Coronary artery (tissue), 2 donors: ENCODE measurements at places on chromosomes 12 and 14.

GRCh38 chr12:12899530-12900380 is 8.4 kb downstream of the GPRC5A start:
- no peak for DNase-seq

DNA sequence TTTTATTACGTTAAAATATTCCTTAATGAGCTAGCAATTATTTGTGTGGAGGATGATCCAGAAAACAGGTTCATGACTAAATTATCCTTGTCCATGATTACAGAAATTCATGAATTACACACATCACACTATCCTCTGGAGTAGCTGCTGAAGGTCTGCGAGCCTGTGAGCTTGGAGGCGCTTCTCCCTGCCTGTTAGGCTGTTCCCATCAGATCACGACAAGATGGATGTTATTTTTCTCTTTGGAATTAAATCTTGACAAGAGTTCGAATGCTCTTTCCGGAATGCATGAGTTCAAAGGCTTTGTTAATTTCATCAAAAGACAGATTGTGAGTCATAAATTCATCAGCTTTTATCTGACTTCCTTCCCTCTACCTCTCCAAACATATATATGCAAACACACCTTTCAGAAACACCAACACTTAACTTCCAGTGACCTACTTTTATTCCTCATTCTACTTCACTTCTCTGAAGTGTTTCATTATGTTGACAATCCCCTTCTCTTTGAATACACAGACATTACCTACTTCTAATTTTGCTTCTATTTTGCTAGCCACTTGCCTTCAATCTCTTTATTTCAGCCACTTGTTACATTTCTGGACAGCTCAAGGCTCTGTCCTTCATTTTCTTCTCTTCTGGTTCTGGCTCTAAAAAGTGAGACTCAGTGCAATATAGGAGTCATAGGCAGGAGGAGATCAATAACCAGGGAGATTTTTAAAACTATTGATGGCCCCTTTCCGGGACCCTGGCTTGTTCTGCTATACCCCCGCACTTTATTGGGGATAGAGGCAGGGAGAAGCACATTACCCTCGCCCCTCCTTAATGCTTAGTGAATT is 274.6 kb downstream of the BTG1 start:
- DNase-seq = no peak

DNA sequence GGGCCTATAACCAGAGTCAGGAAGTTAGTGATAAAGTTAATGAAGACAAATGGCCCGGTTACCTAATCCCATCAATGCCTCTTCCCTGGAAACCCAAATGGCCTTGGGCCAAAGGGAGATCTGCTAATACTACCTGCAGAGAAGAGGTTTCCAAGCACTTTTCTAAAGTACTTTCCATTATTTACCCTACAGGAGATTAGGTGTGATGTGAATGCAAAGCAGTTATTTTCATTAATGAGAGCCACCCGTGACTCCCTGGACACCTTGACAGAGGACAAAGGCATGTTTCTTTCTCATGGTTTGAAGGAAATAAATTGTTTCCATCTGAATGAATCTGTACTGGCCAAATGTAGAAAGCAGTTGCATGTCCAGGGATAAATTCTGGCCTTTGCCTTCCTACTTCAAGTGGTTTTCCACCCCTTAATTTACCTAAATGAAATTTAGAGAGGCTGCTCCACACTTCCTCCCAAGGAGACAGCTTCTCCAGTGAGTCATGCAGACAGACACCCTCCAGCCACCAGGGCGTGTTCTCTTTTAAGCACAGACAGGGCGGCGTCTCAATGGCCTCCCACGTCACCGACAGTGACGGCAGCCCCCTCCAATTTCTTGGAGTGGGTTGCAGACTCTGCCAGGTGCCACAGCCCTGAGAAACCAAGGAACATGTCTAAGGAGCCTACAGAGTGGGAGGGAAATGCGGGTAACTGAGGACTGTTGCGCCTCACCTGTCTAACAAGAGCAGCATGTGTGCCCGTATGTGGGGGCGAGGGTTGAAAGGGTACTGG is 43.9 kb upstream of the GNPNAT1 start:
- DNase-seq = no peak

- DNase-seq = no peak
Observed at GRCh38 chr12:2082321-2082720, 29.5 kb downstream of the CACNA1C start.

GRCh38 chr12:82725741-82726140 is 39.0 kb downstream of the TMTC2 start:
- no peak for DNase-seq

DNA sequence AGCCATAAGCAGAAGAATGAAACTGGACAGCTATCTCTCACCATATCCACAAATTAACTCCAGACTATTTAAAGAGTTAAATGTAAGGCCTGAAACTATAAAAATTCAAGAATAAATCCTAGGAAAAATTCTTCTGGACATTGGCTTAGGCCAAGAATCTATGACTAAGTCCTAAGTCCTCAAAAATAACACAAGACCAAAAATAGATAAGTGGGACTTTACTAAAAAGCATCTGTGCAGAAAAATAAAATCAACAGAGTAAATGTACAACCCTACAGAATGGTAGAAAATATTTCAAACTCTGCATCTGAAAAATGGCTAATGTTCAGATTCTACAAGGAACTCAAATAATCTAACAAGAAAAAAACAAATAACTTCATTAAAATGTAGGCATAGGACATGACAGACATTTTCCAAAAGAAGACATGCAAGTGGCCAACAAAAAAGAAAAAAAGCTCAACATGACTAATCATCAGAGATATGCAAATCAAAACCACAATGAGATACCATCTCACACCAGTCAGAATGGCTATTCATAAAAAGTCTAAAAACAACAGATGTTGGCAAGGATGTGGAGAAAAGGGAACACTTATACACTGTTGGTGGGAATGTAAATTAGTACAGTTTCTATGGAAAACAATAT is 61.0 kb upstream of the PPFIA2 start:
- no peak for DNase-seq

DNA sequence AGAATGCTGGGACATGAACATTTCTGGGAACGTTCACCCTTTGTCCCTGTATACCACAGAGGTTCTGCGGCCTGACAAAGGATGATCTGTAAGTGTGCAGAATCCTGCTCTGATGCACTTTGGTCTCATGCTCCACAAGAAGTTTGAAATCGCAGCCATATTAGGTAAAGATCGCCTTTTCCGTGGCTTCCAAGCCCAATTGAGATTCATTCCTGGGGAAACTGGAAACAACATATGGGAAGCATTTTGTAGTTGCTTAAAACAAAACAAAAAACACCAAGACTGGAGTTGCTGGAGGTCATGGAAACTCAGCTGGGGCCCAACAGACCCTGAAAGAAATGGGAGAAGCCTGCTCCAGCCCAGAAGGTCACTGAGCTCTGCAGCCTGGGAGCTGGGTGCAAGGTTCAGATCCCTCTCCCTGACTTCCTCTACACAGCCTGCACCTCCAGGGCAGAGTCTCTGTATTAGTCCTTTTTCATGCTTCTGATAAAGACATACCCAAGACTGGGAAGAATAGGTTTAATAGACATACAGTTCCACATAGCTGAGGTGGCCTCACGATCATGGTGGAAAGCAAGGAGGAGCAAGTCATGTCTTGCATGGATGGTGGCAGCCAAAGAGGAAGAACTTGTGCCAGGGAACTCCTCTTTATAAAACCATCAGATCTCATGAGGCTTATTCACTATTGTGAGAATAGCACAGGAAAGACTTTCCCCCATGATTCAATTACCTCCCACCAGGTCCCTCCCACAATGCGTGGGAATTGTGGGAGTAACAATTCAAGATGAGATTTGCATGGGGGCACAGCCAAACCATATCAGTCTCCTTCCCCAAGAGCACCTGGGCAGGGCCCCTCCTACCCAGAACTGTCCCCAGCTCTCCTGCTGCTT is 60.8 kb upstream of the CHGA start:
- DNase-seq = no peak

- DNase-seq = no peak
Observed at GRCh38 chr12:122311696-122312095, 45.4 kb upstream of the VPS33A start.
